ENCODE measurements at places on chromosomes 3 and 15. TPM values are rescaled to one million over a fixed set of nuclear protein-coding genes. Genes with fewer than 3 reads are reported as not detected.

The MESP2 gene
- total RNA-seq, result 0.19 TPM

The CA12 gene
- total RNA-seq, result 0.11 TPM

The TGM4 gene
- total RNA-seq, result not detected

The NGRN gene
- total RNA-seq, result 111 TPM

The C3orf20 gene
- 0.32 TPM for total RNA-seq

DNA sequence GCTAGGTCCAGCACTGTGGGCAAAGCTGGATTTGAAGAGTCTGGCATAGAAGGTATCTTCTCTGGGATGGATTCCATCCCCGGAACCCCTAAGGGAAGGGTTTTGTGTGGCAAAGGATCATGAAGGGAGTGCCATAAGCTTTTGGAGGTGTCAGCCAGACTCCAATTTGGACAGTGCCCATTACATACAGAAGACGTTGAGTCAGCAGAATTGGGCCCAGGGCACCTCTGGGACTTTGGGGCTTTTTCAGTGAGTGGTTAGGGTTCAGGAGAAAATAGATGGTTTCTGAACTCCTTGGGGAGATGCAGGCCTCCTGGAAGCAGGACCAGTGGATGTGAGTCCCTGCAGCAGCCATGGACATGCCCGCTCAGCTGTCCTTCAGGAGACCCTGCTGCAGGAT lies 34.6 kb upstream of the XCR1 start:
- no peak for DNase-seq

DNA sequence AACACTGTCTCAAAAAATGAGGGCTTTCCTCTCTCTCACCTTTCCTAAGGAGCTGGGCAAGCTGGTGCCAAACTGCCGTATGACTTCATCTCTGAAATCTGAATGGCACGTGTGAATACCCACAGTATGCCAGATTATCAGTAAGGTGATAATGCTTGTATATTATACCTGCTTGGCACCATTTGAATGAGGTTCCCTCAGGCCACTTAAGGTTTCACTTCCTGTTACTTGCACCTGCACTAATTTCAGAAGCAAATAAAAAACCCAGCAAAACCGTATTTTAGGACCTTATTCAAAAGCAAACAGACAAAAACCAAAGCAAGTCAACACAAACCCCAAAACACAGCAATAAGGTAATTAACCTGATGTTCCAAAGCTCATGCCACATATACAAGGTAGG lies 19.7 kb downstream of the FOXP1 start:
- DNase-seq, result no peak

GRCh38 chr3:107133891-107134290 lies 243.3 kb upstream of the CCDC54 start:
- no peak for DNase-seq

GRCh38 chr15:88656760-88657221 lies 18.0 kb downstream of the ISG20 start:
- DNase-seq, result no peak

GRCh38 chr3:103169289-103169688 lies 734.5 kb downstream of the ZPLD1 start:
- DNase-seq, result no peak

DNA sequence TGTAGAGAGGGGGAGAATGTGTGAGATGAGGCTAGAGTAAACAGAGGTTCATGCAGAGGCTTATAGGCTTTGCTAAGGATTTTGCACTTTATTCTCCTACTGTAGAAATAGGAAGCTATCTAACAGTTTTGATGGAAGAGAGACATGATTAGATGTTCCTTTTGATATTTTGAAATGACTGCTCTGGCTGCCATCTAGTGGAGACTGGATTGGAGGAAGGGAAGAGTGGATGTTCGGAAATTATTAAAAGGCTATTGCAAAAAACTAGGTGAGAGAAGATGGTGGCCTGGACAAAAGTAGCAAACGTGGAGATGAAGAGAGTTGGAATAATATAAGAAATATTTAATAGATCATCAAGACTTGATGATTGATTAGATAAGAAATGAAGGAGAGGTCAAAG lies 42.2 kb downstream of the SYN2 start:
- DNase-seq, result no peak

GRCh38 chr3:45724911-45725310 lies 35.7 kb downstream of the SACM1L start:
- DNase-seq, result no peak

- DNase-seq, result peak; percentile 84
These were observed at the start of gene DLL4 for GRCh38 chr15:40928821-40929659. Gene DLL4 (plus strand): TSS chr15:40929340. CDS start chr15:40929669, 329 bp downstream.

GRCh38 chr15:80636675-80637074 lies 58.4 kb upstream of the ABHD17C start:
- no peak for DNase-seq

GRCh38 chr3:112799946-112800345 lies 46.7 kb downstream of the CD200R1L start:
- no peak for DNase-seq

Data from cardiac septum (tissue), 1 donor.